ENCODE measurements at places on chromosomes 7 and 10.

DNA sequence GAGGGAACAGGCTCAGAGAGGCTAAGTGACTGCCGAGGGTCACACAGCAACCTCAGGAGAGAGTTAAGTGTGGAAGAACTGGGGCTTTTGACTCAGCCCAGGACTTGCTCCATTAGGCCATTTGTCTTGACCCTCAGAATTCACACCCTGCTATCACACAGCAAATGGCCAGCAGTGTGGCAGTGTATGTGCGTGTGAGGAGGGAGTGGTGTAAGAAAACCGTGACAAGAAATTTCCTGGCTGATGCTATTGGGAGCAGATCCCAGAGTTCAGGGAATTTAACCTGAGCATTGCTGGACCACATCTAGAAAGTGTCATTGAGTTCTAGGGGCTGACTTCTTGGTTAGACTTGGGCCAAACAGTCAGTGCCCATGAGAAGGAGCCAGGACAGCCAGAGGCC lies 18.4 kb downstream of the VWA2 start:
- DNase-seq = no peak

GRCh38 chr7:50088463-50089129 lies 4.5 kb downstream of the ZPBP start:
- DNase-seq = no peak

GRCh38 chr10:62597226-62597625 lies 207.3 kb upstream of the ADO start:
- DNase-seq = no peak

DNA sequence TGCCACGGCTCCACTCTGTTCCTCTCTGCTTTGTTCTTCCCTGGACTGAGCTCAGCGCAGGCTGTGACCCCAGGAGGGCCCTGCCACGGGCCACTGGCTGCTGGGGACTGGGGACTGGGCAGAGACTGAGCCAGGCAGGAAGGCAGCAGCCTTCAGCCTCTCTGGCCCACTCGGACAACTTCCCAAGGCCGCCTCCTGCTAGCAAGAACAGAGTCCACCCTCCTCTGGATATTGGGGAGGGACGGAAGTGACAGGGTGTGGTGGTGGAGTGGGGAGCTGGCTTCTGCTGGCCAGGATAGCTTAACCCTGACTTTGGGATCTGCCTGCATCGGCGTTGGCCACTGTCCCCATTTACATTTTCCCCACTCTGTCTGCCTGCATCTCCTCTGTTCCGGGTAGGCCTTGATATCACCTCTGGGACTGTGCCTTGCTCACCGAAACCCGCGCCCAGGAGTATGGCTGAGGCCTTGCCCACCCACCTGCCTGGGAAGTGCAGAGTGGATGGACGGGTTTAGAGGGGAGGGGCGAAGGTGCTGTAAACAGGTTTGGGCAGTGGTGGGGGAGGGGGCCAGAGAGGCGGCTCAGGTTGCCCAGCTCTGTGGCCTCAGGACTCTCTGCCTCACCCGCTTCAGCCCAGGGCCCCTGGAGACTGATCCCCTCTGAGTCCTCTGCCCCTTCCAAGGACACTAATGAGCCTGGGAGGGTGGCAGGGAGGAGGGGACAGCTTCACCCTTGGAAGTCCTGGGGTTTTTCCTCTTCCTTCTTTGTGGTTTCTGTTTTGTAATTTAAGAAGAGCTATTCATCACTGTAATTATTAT lies 1.2 kb downstream of the CLDN4 start:
- no peak for DNase-seq

- no peak for DNase-seq
Observed at GRCh38 chr10:107436568-107436967, 272.1 kb upstream of the SORCS1 start.

DNA sequence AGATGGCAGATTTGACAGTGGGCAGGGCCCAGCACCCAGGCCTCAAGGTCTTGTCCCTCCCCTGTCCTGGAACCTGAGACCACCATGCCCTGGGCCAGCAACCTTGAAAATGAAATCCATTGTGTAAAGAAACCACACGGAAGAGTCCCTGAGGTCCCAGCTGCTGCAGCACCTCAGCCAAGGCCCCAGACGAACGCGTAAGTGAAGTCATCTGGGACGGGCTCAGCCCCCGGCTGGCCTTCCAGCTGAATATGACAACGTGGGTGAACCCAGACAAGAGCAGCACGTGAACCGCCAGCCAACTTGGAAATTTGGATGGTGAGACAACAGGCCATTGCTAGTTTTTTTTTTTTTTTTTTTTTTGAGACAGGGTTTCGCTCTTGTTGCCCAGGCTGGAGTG lies 70.3 kb downstream of the CYTH3 start:
- no peak for DNase-seq

DNA sequence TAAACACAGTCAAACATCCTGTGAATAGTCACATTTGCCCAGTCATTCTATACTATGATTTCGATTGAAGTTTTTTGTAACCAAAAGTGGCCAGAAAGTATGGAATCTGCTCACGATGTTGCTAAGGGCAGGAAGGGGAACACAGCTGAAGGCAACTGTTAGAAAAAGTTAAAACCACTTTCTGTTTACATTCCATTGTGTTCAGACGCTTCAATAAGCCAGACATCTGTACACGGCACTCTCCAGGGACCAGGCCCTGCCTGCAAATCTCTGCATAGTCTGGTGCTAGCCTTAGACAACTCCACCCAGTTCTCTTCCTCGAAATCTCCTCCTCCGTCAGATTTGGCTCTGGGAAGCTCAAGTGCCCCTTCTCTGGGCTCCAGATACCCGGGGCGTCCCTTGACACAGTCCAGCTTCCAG lies 17.1 kb upstream of the TMEM120A start:
- no peak for DNase-seq

GRCh38 chr7:44062903-44063295 lies 2.5 kb downstream of the PGAM2 start:
- DNase-seq = no peak

- no peak for DNase-seq
Observed at GRCh38 chr10:7928536-7928935, 110.2 kb downstream of the TAF3 start.

GRCh38 chr10:13001041-13001886 lies at the start of gene CCDC3:
TSS of gene CCDC3 (minus strand) at chr10:13001713. CDS start at chr10:13001570, 143 bp downstream.
- DNase-seq = no peak

DNA sequence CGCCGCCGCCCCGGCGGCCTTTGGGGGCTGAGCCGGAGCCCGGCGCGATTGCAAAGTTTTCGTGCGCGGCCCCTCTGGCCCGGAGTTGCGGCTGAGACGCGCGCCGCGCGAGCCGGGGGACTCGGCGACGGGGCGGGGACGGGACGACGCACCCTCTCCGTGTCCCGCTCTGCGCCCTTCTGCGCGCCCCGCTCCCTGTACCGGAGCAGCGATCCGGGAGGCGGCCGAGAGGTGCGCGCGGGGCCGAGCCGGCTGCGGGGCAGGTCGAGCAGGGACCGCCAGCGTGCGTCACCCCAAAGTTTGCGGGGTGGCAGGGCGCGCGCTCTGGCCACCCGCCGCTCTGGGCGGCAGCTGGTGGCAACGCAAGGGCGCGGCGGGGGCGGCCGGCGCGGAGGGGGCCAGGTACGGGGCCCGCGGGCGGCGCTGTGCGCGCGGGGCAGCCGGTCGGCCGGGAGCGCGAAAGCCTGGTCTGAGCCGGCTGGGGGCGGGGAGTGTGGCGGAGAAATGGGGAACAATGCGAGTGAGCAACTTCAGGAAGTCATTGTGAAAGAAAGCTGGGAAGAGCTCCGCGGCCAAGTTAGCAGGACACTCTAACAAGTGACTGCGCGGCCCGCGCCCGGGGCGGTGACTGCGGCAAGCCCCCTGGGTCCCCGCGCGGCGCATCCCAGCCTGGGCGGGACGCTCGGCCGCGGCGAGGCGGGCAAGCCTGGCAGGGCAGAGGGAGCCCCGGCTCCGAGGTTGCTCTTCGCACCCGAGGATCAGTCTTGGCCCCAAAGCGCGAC lies at the start of gene IKZF1:
Gene IKZF1, plus strand, starts transcription at position 588 of the 782 bp plus-strand sequence. CDS start 14,346 bp downstream, outside the sequence.
- no peak for DNase-seq

- no peak for DNase-seq
Observed at GRCh38 chr10:70565556-70566514, 36.7 kb downstream of the PRF1 start.

DNA sequence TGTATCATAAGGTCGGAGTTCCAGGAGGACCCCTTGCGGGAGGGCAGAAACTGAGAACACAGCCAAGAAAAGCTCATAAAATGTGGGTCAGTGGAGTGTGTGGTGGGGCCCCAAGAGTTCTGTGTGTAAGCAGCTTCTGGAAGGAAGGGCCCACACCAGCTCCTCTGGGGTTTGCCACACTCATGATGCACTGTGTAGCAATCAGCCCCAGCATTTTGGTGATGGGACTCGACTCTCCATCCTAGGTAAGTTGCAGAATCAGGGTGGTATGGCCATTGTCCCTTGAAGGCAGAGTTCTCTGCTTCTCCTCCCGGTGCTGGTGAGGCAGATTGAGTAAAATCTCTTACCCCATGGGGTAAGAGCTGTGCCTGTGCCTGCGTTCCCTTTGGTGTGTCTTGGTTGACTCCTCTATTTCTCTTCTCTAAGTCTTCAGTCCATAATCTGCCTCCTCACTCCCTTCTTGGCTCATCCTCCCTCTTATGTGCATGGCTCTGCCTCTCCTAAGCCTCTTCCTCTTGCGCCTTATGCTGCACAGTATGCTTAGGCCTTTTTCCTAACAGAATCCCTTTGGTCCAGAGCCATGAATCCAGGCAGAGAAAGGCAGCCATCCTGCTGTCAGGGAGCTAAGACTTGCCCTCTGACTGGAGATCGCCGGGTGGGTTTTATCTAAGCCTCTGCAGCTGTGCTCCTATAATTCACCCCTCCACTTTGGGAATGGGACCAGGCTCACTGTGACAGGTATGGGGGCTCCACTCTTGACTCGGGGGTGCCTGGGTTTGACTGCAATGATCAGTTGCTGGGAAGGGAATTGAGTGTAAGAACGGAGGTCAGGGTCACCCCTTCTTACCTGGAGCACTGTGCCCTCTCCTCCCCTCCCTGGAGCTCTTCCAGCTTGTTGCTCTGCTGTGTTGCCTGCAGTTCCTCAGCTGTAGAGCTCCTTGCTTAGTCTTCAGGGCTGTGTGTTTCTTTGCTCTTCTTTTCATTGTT lies 17.8 kb downstream of the PRSS2 start:
- DNase-seq = no peak

GRCh38 chr10:23362879-23363792 lies 18.5 kb upstream of the C10orf67 start:
- DNase-seq = no peak

DNA sequence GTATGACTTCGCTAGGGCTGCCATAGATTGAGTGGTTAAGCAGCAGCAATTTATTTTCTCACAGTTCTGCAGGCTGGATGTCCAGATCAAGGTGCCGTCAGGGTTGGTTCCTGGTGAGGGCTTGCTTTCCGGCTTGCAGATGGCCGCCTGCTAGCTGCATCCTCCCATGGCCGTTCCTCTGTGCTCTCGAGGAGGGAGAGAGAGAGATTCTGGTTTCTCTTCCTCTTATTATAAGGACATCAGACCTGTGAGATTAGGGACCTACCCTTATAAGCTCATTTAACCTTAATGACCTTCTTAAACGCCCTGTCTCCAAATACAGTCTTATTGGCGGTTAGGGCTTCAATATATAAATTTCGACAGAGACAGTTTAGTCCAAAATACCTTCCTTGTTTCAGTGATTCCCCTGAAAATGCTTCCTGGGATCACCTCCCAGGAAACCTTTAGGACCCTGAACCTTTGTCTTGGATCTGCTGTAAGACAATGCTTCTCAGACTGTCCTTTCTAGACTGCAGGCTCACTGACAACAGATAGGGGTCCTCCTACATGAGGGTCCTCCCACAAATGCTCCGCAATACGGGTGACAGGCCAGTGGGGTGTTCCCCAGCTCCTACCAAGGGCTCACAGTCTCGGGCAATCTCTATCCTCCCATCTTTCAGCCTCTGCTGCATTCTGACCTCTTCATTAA lies 82.5 kb upstream of the BAIAP2L1 start:
- no peak for DNase-seq

DNA sequence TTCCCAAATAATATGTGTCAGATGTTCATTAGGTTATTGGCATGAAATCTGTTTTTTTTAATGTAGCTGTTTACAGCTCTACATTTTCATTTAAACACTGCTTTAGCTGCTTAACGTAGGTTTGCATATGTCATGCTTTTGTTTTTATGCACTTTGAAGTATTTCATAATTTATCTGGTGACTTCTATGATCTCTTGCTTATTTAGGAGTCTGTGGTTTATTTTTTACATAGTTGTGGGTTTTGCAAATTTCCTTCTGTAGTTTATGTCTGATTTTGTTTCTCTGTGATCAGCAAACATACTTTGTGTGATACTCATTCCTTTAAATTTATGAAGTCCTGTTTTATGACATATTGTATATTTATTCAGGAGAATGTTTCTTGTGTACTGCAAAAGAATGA lies 606.5 kb upstream of the PFKP start:
- no peak for DNase-seq

GRCh38 chr10:133526957-133527588 lies at the start of gene CYP2E1:
TSS of gene CYP2E1 (plus strand) at chr10:133527363. CDS start at chr10:133527396, 33 bp downstream.
- no peak for DNase-seq

DNA sequence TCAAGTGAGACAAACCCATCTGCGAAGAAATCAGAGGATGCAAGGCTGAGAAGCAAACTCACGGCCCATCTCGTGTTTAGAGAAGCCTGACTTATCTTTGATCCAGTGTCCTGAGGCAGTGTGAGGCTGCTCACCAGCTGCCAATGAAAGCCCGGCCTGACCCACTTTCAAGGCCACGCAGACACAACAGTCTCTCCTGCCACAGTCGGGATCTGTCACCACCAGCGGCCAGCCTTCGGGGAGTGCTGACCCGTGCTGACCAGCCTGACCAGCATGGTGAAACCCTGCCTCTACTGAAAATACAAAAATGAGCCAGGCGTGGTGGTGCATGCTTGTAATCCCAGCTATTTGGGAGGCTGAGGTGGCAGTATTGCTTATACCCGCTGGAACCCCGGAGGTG lies 7.4 kb upstream of the DNAJB6 start:
- no peak for DNase-seq

GRCh38 chr10:87918254-87918859 lies 54.9 kb downstream of the PTEN start:
- no peak for DNase-seq

DNA sequence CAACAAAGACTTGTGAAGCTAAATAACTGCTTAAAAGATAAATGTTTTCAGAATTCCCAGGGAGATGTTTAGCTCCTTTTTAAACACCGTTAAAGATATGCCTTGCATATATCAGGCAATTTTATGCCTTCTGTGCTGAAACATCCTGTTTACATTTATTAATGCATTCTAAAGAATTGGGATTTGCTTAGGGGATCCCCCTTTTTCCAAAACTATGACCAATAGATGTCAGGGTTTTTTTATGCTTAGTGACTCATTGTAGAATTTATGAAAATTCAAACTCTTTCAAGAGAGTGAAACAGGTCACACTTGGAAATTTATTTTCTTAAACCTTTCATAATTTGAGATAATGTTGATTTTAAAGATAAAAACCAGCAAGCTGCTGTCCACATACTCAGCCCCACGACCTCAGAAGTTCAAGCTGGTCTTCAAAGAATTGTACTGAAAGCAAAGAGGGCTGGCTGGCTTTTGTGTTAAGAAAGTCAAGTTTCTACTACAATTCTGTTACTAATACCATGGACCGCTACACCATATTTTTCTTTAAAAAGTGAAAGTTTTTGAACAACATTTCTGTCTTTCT lies 411.8 kb downstream of the ETV1 start:
- no peak for DNase-seq

- DNase-seq = no peak
Observed at GRCh38 chr7:137245890-137246289, 97.6 kb downstream of the PTN start.

Measured in occipital lobe (tissue), 3 donors.